Diencephalon (tissue), 1 donor: ENCODE measurements at places on chromosomes 12 and 14. TPM values are rescaled to one million over a fixed set of nuclear protein-coding genes. Genes with fewer than 3 reads are reported as not detected.

The TBC1D30 gene
- 23.1 TPM for total RNA-seq

The CD69 gene
- total RNA-seq, result 1.2 TPM

The GNG2 gene
- total RNA-seq, result 424 TPM

The B3GNT4 gene
- total RNA-seq, result 8.5 TPM

The TMEM132D gene
- total RNA-seq, result 17.1 TPM

The AMN gene
- total RNA-seq, result 0.23 TPM

The SLC5A8 gene
- 0.46 TPM for total RNA-seq

The CCDC63 gene
- not detected for total RNA-seq

The SCN8A gene
- total RNA-seq, result 74.3 TPM

The MGP gene
- 3.0 TPM for total RNA-seq

The FITM1 gene
- not detected for total RNA-seq

The SERPINA9 gene
- total RNA-seq, result not detected

The ATG14 gene
- 16.8 TPM for total RNA-seq

The FLVCR2 gene
- total RNA-seq, result 6.7 TPM

The SSPN gene
- total RNA-seq, result 16.6 TPM

The GPRC5D gene
- total RNA-seq, result not detected

The SYNDIG1L gene
- 32.8 TPM for total RNA-seq

The RAB3IP gene
- 51.0 TPM for total RNA-seq

The OTX2 gene
- 17.1 TPM for total RNA-seq

The DEPDC4 gene
- total RNA-seq, result 2.8 TPM

The PXN gene
- total RNA-seq, result 5.8 TPM

The ANKRD33 gene
- not detected for total RNA-seq

The PMCH gene
- total RNA-seq, result 109 TPM

The FGF6 gene
- not detected for total RNA-seq

The ALDH2 gene
- total RNA-seq, result 24.7 TPM

The AKAP5 gene
- 44.5 TPM for total RNA-seq

The PCED1B gene
- total RNA-seq, result 0.46 TPM

The BIN2 gene
- total RNA-seq, result 2.3 TPM

The AGAP2 gene
- 55.6 TPM for total RNA-seq

The KCNMB4 gene
- 22.4 TPM for total RNA-seq

The ANO4 gene
- 27.2 TPM for total RNA-seq

The GRIP1 gene
- total RNA-seq, result 69.2 TPM
